ENCODE measurements at places on chromosomes 1 and 21.
A peak's percentile ranks its signal among the peaks of the same experiment; 100 is the strongest.

GRCh38 chr1:224726441-224727182 is 110.5 kb downstream of the CNIH3 start:
- DNase-seq: no peak

- DNase-seq: peak; percentile 12
Measured at GRCh38 chr1:175373786-175374623, 181.4 kb upstream of the KIAA0040 start.

- DNase-seq: no peak
Measured at GRCh38 chr1:193707271-193708021, 521.0 kb upstream of the B3GALT2 start.

DNA sequence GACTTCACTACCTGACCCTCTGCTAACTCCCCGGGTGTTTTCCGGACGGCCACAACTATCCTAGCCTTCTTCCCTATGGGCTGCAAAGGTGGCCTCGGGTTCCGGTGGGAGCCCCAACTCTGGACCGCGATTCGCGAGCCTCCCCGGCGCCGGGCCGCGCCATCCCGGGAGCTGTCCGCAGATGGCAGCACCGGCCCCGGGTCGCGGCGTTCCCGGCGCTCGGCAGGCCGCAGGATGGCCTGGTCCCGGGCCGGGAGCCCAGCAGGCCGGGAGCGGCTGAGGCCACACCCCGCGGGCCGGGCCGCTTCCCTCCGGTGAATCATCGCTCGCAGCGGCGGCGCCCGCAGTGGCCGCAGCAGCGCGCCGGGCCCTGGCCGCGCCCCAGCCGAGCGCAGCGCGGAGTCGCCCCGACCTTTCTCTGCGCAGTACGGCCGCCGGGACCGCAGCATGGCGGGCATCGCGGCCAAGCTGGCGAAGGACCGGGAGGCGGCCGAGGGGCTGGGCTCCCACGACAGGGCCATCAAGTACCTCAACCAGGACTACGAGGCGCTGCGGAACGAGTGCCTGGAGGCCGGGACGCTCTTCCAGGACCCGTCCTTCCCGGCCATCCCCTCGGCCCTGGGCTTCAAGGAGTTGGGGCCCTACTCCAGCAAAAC is at the start of gene CAPN2:
Gene CAPN2 (plus strand): TSS at position 346 of the 656 bp plus-strand sequence. CDS start 102 bp downstream, at position 448.
- DNase-seq: peak; percentile 76

- no peak for DNase-seq
Measured at GRCh38 chr1:180231936-180232335, 1.9 kb downstream of the LHX4 start.

- DNase-seq: no peak
Measured at GRCh38 chr1:235990330-235990795, 74.5 kb downstream of the NID1 start.

DNA sequence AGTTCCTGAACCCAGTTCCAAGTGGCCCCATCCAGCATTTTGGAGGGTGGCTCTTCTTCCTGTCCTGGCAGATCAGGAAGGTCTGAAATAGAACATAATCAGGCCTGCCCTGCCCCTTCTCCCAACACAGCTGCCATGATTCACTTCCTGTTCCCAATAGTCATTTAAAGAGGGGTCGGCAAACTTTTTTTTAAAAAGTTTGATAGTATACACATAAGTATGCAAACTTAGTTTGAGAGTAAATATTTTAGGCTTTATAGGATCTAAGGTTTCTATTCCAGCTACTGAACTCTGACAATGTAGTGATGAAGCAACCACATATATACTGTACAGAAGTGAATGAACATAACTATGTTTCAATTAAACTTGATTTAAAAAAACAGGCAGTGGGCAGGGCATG is 66.4 kb downstream of the LUZP1 start:
- DNase-seq: no peak

- DNase-seq: peak; percentile 36
Measured at GRCh38 chr1:94805912-94806311, 14.2 kb upstream of the SLC44A3 start.

GRCh38 chr1:239662950-239663349 is 276.6 kb downstream of the CHRM3 start:
- DNase-seq: no peak

GRCh38 chr1:244218220-244218619 is 167.1 kb downstream of the ZBTB18 start:
- no peak for DNase-seq

GRCh38 chr1:86380257-86380861 is 15.8 kb downstream of the ODF2L start:
- DNase-seq: peak; percentile 58

DNA sequence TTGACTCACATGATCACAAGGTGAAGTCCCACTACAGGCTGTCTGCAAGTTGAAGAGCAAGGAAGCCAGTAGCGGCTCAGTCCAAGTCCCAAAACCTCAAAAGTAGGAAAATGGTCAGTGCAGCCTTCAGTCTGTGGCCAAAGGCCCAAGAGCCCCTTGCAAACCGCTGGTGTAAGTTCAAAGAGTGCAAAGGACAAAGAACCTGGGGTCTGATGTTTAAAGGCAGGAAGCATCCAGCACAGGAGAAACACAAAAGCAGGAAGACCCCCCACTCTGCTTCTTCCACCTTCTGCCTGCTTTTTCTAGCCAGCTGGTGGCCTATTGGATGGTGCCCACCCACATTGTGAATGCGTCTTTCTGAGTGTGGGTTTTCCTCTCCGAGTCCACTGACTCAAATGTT is 2222.6 kb downstream of the MRPL39 start:
- no peak for DNase-seq

DNA sequence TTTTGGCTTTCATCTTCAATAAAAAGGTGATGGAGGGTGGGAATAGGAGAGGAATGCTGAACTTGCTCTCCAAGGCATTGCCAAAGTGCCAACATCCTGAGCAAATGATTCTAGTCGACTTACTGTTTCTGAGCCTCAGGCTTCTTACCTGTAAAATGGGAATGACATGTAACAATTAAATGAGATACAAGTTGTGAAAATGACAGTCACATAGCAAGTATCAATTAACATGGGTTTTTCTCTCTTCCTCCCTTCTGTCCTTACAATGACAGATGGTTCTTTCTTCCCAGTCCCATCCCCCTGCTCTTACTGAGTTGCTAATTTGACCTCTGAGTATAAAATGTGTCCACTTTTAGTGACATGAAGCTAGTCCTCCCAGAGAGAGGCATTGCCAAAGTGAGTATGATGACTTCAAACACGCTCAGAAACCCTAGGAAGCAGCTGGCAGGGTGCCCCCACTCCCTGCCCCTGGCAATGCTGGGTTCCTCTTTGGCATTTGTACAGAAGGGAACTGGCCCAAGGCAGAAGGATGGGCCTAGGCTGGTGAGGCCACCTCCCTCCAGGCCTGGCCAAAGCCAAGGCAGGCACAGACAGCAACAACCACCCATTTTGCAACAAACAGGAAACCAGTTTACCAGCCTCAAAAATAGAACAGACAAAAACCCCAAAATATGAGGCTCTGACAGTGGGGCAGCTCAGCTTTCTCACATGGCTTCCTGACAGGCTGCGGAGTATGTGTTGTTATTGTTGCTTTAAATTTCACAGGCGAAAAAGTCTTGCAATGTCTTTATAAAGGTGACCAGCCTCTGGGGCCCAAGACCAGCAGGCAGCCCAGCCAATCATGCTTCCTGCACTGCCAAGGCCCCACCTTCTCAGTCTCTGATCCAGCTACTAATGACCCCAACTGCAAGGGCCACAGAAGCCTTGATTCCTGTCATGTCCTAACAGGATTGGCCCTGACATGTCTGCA is 115.9 kb downstream of the HIVEP3 start:
- DNase-seq: no peak

DNA sequence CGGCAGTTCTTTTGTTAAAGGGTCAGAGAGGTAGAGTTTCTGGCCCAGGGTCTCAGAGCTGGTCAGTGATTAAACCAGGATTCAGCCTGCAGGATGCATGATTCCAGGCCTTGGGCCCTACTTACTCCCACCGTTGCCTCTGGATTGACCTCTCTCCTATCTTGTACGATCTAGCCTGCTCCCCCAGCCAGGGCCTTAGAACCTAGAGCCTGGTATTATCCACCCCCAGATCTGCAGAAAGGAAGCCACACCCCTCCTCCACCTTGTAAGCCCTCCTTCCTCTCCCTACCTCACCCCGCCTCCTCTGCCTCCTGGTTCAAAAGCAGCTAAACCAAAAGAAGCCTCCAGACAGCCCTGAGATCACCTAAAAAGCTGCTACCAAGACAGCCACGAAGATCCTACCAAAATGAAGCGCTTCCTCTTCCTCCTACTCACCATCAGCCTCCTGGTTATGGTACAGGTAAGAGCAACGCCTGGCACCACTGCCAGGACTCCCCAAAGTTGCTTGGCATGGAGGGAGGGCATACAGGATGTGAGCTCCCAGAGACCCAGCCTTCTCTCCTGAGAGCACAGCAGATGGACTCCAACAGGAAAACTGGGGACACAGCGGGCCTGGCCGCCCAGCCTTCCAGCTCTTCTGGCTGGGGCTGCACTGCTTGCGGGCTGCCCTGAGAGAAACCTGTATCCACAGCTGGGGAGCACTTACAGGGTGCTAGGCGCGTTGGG is at the start of gene CD52:
Gene CD52 (plus strand): TSS at position 347 of the 726 bp plus-strand sequence. CDS start 60 bp downstream, at position 407.
- DNase-seq: no peak

DNA sequence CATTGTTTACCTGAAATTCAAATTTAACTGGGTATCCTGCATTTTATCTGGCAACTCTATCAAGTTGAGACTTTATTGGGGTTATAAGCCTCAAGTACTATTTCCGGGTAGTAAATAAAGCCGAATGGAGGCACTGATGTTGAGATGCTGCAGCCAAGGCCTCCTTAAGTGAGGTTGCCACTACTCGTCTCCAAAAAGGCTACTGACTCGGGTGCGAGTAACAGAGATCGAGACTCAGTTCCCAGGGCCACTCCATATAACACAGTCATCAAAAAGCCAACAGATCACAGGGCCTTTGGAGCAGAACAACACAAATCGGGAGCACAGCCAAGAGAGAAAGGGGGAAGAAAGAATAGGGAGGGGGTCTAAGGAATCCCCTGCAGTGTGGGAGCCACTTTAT is 524 bp downstream of the COPA start:
- no peak for DNase-seq

GRCh38 chr1:37676281-37677142 is 15.8 kb upstream of the CDCA8 start:
- DNase-seq: no peak

GRCh38 chr21:42232176-42232825 is 13.4 kb downstream of the ABCG1 start:
- DNase-seq: peak; percentile 70

DNA sequence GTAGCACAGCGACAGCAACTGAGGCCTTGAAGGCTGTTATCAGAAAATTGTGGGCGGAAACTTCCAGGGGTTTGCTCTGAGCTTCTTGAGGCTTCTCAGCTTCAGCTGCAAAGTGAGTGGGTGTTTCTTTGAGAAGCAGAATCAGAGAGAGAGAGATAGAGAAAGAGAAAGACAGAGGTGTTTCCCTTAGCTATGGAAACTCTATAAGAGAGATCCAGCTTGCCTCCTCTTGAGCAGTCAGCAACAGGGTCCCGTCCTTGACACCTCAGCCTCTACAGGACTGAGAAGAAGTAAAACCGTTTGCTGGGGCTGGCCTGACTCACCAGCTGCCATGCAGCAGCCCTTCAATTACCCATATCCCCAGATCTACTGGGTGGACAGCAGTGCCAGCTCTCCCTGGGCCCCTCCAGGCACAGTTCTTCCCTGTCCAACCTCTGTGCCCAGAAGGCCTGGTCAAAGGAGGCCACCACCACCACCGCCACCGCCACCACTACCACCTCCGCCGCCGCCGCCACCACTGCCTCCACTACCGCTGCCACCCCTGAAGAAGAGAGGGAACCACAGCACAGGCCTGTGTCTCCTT is at the start of gene FASLG:
Gene FASLG (plus strand): TSS at position 233 of the 583 bp plus-strand sequence. CDS start 99 bp downstream, at position 332.
- DNase-seq: no peak

- DNase-seq: peak; percentile 15
Measured at GRCh38 chr1:10449751-10450150, at the start of gene CORT. TSS of gene CORT (plus strand) at chr1:10450031. CDS start at chr1:10450224, 193 bp downstream.

GRCh38 chr1:43653339-43653738 is 3.4 kb downstream of the KDM4A start:
- DNase-seq: no peak

DNA sequence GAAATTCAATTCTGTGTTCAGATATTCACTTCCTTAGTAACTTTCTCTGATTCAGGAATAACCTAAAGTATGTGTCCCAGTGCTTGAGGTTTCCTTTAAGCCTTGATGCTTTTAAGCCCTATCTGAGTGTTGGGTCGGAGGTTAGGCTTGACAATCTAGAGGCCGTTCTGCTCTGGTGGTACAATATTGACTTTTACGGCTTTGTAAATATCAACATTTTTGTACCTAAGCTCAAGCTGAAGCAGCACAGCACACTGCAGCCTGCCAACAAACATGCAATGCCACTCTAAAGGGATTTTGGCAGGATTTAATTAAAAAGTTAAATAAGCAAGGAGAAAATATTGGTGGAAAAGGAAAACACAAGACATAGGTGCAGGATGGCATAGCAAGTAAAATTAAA is 279.2 kb downstream of the NEGR1 start:
- no peak for DNase-seq
